Common myeloid progenitor, CD34-positive (primary cell): ENCODE measurements at places on chromosomes 11 and 22.

- no peaks in the 10 kb centered on the region for H3K27me3 ChIP-seq
- peaks cover 33% of the 10 kb centered on the region for H3K4me1 ChIP-seq
- H3K36me3 ChIP-seq, result peaks cover 60% of the 10 kb centered on the region
- H3K27ac ChIP-seq, result no peak overlapping the region
- no peak overlapping the region for H3K4me3 ChIP-seq
These were observed 2.5 kb upstream of the SSH3 start for GRCh38 chr11:67300756-67301312.

DNA sequence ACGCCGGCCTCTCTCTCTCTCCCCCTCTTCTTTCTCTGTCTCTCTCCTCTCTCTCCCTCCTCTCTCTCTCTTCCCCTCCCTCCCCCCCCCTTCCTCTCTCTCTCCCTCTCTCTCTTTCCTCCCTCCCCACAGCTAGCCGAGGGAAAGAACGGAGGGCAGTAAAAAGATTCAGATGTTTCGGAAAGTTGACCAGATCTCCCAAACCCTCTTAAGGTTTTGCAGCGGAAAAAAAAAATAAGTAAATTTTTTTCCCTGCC, 195 bp upstream of the ALX4 start:
- H3K27me3 ChIP-seq, result peaks cover 72% of the 10 kb centered on the region
- DNase-seq, result no peak
- peaks cover 24% of the 10 kb centered on the region for H3K4me1 ChIP-seq
- H3K27ac ChIP-seq, result no peak overlapping the region

- DNase-seq, result no peak
- no peaks in the 10 kb centered on the region for H3K27me3 ChIP-seq
- H3K27ac ChIP-seq, result no peak overlapping the region
These were observed 235.6 kb downstream of the FAT3 start for GRCh38 chr11:92460213-92460612.

- no peaks in the 10 kb centered on the region for H3K36me3 ChIP-seq
- H3K4me1 ChIP-seq, result peaks cover 31% of the 10 kb centered on the region
- H3K27ac ChIP-seq, result no peak overlapping the region
- DNase-seq, result no peak
- H3K4me3 ChIP-seq, result no peak overlapping the region
These were observed 25.3 kb downstream of the STIM1 start for GRCh38 chr11:3880724-3881123.

DNA sequence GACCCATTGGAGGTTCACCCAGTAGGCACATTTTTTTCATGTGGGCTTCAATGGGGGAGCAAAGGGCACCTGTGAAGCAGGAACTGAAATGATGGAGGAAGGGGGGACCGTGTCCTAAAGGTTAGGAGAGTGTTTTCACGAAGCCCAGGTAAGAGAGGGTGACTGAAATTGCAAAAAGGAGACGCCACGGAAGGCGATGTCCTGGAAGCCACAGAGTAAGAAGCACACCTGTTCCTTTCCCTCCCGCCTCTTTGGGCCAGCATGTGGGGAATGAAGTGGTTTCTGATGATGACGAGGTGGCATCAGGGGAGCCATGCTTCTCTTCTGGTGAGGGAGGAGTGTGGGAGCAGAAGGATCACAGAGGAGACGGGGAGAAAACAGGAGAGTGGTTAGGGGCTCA, 37.0 kb upstream of the MICAL2 start:
- H3K36me3 ChIP-seq, result no peaks in the 10 kb centered on the region
- no peak overlapping the region for H3K27ac ChIP-seq
- H3K4me3 ChIP-seq, result no peak overlapping the region
- DNase-seq, result no peak
- H3K4me1 ChIP-seq, result no peaks in the 10 kb centered on the region
